Fibroblast of skin of right quadriceps (primary cell): ENCODE measurements at places on chromosomes 2 and 18.
A peak's percentile ranks its signal among the peaks of the same experiment; 100 is the strongest.

- no peak for DNase-seq
Observed at GRCh38 chr2:217802876-217803652, 199.7 kb downstream of the TNS1 start.

- DNase-seq, result no peak
Observed at GRCh38 chr2:222813177-222813843, 47.5 kb upstream of the ACSL3 start.

- DNase-seq, result no peak
Observed at GRCh38 chr2:221407765-221408164, 164.3 kb downstream of the EPHA4 start.

DNA sequence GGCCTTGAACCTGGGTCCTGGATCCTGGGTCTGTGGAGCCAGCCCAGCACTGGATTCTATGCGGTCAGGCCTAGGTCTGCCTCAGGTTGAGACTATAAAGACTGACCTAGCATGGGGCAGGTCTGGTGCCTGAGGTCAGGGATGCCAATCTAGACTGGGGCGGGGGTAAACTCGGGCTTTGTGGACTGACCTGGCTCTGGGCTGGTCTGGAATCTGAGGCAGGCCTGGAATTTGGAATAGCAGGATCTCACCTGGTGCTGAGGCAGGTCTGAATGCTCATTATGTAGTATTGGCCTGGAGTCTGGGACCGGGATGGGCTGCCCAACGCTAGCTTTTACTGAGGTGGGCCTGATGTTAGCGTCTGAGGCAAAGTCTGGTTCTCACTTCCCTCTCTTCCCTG, 256.0 kb downstream of the KIAA1328 start:
- DNase-seq, result no peak

DNA sequence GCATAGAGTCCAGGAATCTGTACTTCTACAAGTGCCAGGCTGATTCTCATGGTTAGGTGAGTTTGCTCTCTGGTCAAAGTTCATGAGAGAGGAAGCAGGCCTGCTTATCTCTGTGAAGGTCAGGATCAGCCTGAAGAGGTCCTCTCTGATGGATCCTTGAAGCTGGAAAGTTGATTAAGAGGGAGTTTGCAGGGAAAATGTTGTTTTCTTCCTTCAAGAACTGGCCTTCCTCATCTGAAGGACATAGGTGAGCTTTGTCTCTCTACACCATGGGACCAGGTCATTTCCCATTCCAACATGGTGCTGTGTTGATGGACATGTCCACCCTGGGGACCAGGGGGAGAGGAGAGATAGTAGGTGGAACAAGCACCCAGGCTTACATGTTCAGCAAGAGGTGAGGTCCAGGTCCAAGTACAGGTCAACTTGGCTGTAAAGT, 14.9 kb downstream of the CCL20 start:
- DNase-seq, result no peak

DNA sequence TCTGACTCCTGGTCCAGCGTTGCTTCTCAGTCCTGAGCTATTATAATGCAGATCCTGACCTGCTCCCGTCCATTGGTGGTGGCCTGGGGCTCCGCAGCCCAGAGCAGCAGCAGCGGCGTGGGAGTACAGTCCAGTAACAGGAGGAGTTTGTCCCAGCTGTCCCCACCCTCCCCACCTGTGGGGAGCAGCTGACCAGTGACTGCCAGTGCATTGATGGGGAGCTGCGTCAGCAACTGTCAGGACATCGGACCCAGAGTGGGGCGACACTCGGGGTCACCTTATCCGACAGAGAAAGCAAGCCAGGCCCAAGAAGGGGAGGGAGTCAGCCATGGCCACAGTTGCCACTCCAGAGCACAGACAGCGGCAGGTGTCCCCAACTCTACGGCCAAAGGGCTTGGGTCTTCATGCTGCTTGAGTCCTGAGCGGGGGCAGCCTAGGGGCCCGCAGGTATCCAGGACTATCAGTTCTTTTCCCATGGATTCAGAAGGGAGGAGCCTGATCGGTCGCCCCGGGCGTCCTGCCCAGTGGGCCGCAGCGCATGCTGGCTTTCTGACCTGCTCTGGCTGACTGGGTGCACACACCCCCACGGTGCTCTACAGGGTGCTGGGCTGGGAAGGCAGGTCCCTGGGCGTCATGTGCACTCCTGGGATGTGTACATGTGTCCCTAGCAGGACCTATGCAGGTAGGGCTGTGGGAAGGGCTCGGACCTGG, 29.7 kb downstream of the DNMT3A start:
- DNase-seq, result no peak

- DNase-seq, result no peak
Observed at GRCh38 chr2:151486053-151486452, 76.4 kb downstream of the RIF1 start.

- no peak for DNase-seq
Observed at GRCh38 chr2:127000937-127001336, 102.2 kb downstream of the TEX51 start.

GRCh38 chr18:62982600-62983251, 267.4 kb downstream of the PHLPP1 start:
- peak; percentile 56 for DNase-seq

DNA sequence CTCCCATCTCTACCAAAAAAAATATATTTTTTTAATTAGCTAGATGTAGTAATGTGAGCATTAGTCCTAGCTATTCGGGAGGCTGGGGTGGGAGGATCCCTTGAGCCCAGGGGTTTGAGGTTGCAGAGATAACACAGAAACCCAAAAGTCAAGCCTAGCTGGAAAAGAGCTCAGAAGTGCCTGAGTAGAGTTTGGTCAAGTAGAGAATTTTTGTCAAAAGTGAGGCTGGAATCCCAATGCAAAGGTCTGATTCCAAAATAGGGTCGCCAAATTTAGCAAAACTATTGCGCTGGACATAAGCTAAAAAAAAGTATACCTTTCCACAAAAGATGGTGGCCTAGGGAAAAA, 15.5 kb upstream of the MSH6 start:
- no peak for DNase-seq

- peak; percentile 70 for DNase-seq
Observed at GRCh38 chr2:200756618-200757321, 54.9 kb upstream of the BZW1 start.

DNA sequence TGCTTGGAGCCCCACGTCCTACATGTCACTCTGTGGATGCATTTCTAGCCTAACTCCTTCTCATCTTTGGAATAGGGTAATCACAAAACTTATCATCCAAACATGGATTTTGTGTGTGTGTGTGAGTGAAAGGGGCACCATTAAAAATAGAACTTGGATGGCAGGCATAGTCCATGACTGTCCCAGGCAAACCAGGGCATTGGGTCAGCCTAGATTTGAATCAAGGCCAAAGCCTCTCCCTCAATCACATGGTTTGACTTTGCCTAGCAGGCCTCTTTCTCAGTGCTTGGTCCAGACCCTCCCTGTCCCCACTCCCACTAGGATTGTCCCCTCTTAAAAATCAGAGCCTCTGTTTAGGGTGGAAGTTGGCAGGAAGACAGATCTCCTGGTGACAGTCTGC, 67.4 kb upstream of the BCL2L11 start:
- DNase-seq, result no peak

GRCh38 chr2:3005859-3006501, 371.6 kb downstream of the EIPR1 start:
- no peak for DNase-seq

- DNase-seq, result no peak
Observed at GRCh38 chr2:144914113-144914512, 394.2 kb upstream of the ZEB2 start.

DNA sequence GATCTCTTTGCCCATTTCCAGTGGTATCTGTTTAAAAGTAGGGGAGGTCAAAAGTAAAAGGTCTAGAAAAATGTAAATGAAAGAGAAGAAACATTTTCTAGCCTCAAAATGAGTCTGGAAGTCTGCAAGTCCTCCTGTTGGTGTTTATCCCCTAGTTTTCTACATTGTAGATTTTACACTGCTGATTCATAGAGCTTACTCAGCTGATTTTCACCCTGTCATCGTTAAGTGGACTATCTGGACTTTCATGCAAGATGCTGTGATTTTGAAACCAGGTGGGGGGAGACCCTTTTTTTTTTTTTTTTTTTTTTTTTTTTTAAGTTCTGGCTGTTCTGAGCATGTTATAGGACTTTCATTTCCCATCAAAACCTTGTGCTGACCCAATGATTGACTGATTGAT, 10.3 kb downstream of the HOXD3 start:
- DNase-seq, result peak; percentile 60

DNA sequence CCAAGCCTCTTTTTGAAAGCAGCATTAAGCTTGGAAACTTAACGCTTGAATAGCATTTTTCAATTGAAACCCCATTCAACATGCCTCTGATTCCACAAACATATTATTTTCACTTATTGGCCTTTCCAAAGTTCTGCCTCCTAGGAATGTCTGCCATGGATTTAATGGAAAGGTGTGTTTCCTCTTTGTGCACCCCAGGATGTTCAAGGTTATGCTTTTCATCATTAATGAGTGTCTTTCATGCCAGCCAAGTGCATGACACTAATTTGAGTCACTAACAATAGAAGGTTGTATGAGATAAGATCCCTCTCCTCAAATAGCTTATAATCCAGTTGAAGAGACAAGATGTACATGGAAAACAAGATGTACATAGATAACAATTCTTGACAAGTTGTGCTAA, 84.7 kb downstream of the ALPK2 start:
- no peak for DNase-seq

DNA sequence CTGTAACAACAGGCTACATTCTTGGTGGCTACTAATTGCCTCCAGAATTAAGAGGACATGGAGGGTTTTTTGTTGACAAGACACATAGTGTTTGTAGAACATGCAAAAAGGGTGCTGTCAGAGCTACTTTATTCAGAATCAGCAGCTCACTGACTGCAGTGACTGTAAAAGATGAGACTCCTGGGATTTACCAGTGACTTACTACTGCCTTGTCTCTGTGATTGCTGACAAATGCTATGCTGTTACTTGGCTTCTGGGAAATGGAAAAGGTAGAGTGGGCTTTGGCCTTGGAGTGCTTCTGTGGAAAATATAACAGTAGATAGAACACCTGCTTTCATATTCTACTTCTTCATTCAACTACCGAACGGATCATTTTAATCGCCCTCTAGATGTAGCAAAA, 47.8 kb downstream of the GREB1L start:
- DNase-seq, result no peak

DNA sequence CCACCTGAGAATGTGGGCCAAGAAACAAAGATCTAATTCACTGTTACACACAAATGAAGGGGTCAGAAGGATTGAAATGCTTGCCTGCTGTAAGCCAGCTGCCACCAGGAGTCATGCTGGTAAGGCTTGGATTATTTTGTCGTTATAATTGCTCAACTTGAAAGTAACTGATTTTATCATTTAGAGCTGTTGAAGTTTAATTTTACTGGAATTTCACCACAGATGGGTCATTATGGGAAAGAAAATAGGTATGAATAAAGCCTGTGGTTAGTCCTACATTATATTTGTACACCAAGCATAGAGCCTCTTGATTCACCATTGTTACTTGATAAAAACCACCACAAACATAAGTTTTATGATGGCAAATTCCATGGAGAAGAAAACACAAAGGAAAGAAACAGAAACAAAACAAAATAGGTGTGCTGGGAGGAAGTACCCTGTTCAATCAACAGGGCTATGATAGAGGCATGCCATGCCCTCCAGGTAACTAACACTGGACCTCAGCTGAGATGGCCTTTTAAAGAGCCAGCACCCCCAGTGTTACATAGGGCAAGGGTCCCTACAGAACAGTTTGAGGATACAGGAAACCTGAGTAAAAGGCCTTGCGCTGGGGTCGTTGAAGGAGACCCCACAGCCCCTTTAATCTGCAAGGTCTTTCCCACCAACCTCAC, 3.0 kb downstream of the CLEC4F start:
- no peak for DNase-seq

GRCh38 chr2:174623690-174624089, 26.1 kb upstream of the WIPF1 start:
- DNase-seq, result no peak

- no peak for DNase-seq
Observed at GRCh38 chr2:204515416-204515815, 29.9 kb upstream of the PARD3B start.

- no peak for DNase-seq
Observed at GRCh38 chr18:48195787-48196186, 213.4 kb downstream of the ZBTB7C start.

- DNase-seq, result peak; percentile 47
Observed at GRCh38 chr2:175167076-175167791, 769 bp downstream of the ATF2 start.

GRCh38 chr2:235951493-235951892, 216.7 kb downstream of the GBX2 start:
- DNase-seq, result no peak

- no peak for DNase-seq
Observed at GRCh38 chr2:224320660-224321059, 81.2 kb downstream of the FAM124B start.

- DNase-seq, result peak; percentile 65
Observed at GRCh38 chr2:180644709-180645108, 335.7 kb upstream of the UBE2E3 start.

- DNase-seq, result no peak
Observed at GRCh38 chr2:105362862-105363591, 25.7 kb downstream of the C2orf49 start.

GRCh38 chr18:22385718-22386117, 32.0 kb downstream of the CTAGE1 start:
- peak; percentile 95 for DNase-seq

DNA sequence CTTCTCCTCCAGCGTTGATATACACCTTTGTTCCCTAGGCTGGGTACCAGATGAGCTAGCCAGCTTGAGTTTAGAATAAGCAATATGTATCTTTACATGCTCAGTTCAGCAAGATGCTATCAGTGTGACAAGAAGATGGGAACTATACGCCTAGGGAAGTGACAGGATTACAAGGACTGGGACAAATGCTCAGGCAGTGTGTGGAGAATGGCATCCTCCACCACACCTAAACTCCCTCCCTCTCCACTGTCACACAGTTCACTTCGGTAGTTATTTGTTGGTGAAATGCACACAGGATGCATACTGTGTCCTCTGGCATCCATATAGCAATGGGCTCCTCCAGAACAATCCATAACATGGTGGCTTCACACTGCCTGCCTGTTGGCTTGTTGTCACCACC, 7.7 kb downstream of the STAT1 start:
- DNase-seq, result no peak

- no peak for DNase-seq
Observed at GRCh38 chr2:73063472-73063871, 8.0 kb downstream of the SFXN5 start.

GRCh38 chr18:27608742-27609141, 423.6 kb upstream of the CHST9 start:
- no peak for DNase-seq

GRCh38 chr2:101882769-101883307, 108.9 kb upstream of the IL1R2 start:
- DNase-seq, result no peak

DNA sequence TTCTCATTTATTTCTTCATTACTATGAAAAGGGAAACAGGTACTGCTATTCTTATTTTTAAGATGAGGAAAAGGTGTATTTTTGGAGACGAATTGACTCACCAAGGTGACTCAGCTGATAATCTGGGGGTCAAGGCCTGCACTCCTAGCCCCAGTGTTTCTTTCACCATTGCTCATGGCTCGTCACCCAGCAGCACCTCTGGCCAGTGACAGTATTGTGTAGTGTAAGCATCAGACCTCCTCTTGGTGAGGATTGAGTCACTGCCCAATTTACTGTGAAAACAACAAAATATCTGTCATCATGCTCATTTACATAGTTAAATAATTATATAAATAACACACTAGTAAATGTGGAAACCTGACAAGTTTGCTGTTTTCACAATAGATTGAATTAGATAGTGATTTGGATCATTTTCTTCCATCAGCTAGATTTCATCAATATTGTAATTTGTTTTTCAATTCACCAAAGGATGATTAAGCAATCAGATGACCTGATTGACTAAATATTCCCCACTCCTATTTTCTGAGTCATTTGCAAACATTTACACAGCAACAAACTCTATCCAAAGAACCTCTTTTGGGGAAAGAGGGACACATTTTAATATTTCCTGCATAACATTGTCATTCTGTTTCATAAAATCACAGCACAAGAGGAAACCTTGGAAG, 492.8 kb upstream of the RAB12 start:
- peak; percentile 38 for DNase-seq
